ENCODE measurements at places on chromosomes 6 and 20.

- DNase-seq = no peak
These were observed 11.4 kb upstream of the MDFI start for GRCh38 chr6:41626917-41627316.

DNA sequence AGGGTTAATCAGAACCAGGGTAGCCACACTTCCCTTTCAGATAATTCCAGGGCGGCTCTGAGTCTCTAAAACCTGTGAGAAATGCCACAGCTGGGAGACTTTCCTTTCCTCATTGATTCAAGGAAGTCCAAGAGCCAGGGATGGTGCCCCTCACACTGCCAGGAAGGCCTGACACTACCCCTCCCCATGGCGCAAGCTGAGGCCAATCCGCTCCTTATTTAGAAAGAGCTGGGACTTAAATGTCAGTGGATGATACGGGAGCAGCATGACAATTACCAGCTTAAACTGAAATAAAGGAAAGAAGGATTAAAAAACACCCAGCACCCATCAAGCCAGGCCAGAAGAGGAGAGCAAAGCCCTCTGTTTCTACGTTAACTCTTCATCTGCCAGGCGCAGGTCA lies 244.4 kb downstream of the LRFN2 start:
- no peak for DNase-seq

DNA sequence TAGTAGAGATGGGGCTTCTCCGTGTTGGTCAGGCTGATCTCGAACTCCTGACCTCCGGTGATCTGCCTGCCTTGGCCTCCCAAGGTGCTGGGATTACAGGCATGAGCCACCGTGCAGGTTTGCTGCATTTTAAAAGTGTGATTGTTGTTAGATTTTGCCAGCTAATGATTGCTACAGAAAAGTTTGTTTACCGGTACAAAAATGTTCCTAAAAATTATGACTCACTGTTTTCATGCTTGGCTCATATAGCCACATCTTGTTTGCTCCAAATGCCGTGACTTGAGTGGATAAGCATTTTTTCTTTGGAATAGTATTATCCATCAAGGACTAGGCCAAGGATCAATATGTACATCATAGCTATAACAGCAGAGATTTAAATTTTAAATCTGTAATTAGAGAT lies 24.3 kb downstream of the LRRN4 start:
- no peak for DNase-seq

GRCh38 chr6:21265730-21266044 lies 327.9 kb upstream of the SOX4 start:
- DNase-seq = no peak

DNA sequence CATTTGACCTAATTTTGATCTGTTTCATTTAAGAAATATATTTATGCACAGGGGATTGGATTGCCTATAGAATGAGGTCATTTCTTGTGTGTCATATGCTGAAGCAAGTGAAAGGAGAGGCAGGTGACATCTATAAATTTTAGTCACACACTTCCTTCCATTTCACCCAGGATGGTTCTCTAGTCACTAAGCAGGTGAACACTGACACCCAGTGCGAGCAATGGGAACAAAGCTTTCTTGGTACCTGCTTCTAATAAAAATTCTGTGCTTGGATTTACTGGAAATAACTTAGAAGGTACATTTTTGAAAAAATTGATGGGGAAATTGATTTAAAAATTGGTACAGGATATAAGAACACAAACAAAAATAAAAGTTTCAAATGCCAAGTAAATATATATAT lies 66.9 kb upstream of the MC3R start:
- DNase-seq = no peak

DNA sequence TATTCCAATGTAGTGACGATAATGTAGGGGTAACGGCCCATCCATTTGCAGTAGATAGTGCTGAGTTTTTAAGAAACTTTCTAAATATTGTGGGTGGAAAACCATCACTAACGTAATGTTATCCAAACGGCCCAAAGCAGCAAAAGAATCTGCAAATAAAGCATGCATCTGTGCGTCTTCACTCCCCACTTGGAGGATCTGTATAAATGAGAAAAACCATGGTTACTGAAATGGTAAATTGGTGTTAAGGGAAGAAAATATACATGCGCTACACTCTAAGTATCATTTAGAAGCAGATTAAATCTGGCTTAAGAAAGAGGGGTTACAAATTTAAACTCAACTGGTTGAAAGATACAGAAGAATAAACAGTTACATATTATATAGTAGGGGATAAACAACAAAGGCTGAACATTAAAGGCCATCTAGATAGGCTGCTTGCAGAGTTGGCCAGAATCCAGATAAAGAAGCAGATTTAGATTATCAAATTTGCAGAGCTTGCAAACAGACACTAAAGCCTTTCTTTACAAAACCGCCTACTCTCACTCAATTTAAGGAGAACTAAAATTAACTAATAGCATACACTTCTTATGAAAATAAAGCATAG lies 93.3 kb downstream of the SESN1 start:
- DNase-seq = no peak

GRCh38 chr6:143742070-143742954 lies 64.5 kb downstream of the PHACTR2 start:
- no peak for DNase-seq

DNA sequence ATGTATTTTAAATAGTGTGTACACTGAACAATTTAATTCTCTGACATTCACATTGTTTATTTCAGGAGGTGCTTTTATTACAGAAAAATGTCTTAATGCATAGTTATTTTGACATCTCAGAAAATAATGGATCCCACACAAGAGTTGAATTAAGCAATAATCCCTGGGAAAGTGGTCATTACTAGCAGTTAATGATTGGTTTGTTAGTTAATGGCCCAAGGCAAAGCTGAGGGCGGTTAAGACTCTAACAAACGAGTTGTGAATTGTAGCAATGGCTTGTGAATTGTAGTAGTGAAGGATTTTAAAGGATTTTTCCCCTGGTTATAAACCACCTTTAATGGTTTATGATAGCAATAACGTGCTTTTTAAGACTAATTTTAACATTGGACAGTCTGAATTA lies 1316.0 kb upstream of the GJE1 start:
- no peak for DNase-seq

- no peak for DNase-seq
These were observed 215.8 kb downstream of the UTRN start for GRCh38 chr6:144500892-144501291.
